ENCODE measurements at places on chromosomes 7 and 10.

- no peak for DNase-seq
Observed at GRCh38 chr10:60990663-60991062, 46.7 kb upstream of the RHOBTB1 start.

GRCh38 chr10:89278034-89278535 is 23.8 kb upstream of the IFIT2 start:
- DNase-seq: peak; percentile 68

DNA sequence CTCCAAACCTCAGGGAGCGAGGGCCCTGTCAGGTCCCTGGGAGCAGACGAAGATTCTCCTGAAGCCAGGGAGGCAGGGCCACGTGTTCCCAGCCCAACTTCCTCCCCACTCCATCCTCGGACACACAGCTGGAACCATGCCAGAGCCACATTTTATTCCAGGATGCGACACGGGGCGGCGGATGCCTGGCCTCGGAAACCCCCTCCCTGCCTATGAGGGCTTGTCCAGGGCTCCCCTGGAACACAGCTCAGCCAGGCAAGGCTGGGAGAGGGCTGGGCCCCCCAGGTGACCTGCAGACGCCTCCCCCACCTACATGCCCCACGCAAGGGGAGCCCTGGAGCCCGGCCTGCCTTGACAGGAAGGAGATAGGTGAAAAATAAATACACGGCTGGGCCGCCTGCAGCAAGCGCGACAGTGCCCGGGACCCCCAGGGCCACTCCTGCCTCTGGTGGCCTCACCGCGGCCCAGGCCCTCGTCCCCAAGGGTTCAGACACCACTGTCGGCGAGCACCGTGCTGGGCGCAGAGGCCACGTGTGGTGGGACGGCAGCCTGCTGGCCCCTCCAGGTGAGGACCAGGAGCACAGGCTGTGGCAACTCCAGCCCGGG is 21.5 kb downstream of the GET4 start:
- no peak for DNase-seq

DNA sequence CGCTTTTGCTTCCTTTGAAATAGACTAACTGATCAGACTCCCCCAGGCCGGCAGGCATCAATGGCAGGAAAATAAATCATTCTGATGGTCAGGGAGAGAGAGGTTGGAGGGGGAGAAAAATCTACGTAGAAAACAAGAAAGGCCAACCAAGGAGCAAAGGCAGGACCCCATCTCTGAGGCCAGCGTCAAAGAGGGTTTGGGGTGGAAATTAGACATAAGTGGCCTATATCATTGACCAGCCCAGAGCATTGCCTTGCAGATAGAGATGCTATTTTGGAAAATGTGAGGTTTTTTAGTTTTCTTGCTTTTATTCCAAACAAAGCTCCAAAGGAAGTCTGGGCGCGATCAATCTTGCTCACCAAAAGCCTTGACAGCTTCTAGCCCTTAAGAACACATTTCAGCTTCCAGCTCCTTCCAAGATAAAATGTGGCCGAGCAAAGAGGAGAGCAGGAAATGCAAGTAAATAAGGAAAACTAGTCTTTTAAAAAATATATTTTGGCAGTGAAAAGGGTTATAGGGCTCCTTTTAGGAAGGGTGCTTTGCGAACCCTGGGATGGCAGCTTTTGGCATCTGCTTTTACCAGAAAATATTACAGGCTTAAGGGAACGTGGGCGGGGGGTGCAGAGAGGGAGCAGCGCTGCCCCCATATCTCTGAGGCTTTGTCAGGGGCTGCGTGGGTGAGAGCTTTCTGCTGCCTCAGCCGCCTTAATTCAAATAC is 2.0 kb upstream of the HOXA2 start:
- no peak for DNase-seq

DNA sequence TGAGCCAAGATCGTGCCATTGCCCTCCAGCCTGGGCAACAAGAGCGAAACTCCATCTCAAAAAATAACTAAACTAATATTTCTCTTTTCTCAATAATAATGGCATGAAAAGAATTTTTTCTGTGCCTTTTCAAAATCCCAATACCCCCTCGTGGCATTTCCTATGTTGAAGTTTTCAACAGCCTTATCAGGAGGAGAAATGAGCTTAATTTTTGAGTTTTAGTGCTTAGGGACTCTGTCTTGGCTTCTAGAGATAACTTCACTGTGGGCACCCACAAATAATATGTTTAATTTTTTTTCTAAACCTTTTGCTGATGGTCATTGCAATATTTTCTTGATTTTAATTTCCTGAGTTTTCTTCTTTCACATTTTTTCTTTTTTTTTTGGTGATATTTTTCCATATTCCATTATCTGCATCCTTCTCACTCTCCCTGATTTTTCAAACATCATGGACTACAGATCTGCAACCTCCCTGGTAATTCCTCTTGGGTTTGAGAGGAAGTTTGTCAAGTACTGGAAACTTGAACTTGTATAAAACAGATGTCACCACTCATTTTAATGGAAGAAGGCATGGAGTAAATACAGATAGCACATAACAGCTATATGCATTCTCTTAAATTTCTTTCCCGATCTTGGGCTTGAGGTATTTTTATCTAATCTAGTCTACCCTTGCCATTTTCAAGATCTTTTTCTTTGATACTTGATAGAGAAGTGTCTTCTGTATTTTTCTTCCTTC is 84.0 kb downstream of the KAT6B start:
- no peak for DNase-seq

- DNase-seq: no peak
Observed at GRCh38 chr10:2047679-2048078, 310.4 kb upstream of the ADARB2 start.

GRCh38 chr10:118768041-118768919 is 13.5 kb upstream of the CACUL1 start:
- DNase-seq: no peak

Data from tibial artery (tissue), 4 donors.